ENCODE measurements at places on chromosomes 11 and 22. TPM values are rescaled to one million over a fixed set of nuclear protein-coding genes. Genes with fewer than 3 reads are reported as not detected.

- no peaks in the 10 kb centered on the region for H3K36me3 ChIP-seq
- H3K27ac ChIP-seq: no peak overlapping the region
- H3K4me3 ChIP-seq: no peak overlapping the region
- peak; percentile 72 for DNase-seq
- H3K27me3 ChIP-seq: peaks cover 11% of the 10 kb centered on the region
- H3K4me1 ChIP-seq: no peaks in the 10 kb centered on the region
Measured at GRCh38 chr11:75214411-75214821, 26.2 kb upstream of the TPBGL start.

Gene PIH1D2
- 2.2 TPM for total RNA-seq

Gene CREB3L1
- total RNA-seq: 10.0 TPM

DNA sequence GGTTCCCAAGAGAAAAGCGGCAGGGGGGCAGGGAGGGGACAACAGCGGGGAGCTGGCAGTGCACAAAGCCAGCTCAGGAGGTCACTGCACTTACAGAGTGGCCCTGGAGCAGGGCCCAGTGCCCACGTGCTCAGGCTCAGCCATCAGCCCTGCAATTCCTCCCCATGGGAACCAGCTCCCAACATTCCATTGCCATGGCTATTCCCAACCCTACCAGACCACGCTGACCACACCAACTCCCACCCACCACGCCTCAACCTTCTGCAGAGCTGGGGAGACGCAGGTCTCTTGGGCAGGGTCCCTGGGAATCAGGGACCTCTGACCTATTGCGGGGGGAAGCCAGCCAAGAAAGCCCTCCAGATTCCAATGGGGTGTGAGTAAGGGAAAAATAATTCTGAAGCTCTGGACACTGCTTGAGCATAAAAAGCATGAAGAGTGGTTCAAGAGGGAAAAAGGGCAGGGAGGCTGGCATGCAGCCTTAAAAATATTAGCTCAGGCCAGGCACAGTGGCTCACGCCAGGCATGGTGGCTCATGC, 38.3 kb upstream of the TFIP11 start:
- no peak overlapping the region for H3K4me3 ChIP-seq
- H3K36me3 ChIP-seq: no peaks in the 10 kb centered on the region
- DNase-seq: peak; percentile 98
- peak overlapping the region; percentile 23 for H3K27ac ChIP-seq
- H3K27me3 ChIP-seq: no peaks in the 10 kb centered on the region

DNA sequence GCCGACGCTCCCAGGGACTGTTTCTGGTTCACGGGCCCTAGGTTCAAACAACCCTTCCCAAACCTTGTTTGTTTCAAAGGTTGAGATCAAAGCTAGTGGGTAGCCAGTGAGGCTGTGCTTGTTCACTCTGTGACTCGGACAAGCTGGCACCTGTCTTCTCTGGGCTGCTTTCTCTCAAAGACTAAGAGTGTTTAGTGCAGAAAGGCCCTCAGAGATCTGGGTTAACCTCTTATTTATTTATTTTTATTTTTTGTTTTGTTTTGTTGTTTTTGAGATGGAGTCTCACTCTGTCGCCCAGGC, 13.0 kb upstream of the MALAT1 start:
- peak overlapping the region; percentile 75 for H3K27ac ChIP-seq
- H3K4me3 ChIP-seq: no peak overlapping the region
- H3K27me3 ChIP-seq: no peaks in the 10 kb centered on the region
- H3K36me3 ChIP-seq: no peaks in the 10 kb centered on the region
- DNase-seq: no peak

Gene MS4A4E
- not detected for total RNA-seq

- H3K4me3 ChIP-seq: no peak overlapping the region
- DNase-seq: no peak
- no peaks in the 10 kb centered on the region for H3K36me3 ChIP-seq
- no peak overlapping the region for H3K27ac ChIP-seq
Measured at GRCh38 chr11:10209326-10209725, 84.7 kb downstream of the SBF2 start.

- no peak for DNase-seq
- no peak overlapping the region for H3K4me3 ChIP-seq
- peaks cover 16% of the 10 kb centered on the region for H3K36me3 ChIP-seq
- no peak overlapping the region for H3K27ac ChIP-seq
- no peaks in the 10 kb centered on the region for H3K27me3 ChIP-seq
- peaks cover 3% of the 10 kb centered on the region for H3K4me1 ChIP-seq
Measured at GRCh38 chr11:221998-222789, 13.9 kb downstream of the SIRT3 start.

DNA sequence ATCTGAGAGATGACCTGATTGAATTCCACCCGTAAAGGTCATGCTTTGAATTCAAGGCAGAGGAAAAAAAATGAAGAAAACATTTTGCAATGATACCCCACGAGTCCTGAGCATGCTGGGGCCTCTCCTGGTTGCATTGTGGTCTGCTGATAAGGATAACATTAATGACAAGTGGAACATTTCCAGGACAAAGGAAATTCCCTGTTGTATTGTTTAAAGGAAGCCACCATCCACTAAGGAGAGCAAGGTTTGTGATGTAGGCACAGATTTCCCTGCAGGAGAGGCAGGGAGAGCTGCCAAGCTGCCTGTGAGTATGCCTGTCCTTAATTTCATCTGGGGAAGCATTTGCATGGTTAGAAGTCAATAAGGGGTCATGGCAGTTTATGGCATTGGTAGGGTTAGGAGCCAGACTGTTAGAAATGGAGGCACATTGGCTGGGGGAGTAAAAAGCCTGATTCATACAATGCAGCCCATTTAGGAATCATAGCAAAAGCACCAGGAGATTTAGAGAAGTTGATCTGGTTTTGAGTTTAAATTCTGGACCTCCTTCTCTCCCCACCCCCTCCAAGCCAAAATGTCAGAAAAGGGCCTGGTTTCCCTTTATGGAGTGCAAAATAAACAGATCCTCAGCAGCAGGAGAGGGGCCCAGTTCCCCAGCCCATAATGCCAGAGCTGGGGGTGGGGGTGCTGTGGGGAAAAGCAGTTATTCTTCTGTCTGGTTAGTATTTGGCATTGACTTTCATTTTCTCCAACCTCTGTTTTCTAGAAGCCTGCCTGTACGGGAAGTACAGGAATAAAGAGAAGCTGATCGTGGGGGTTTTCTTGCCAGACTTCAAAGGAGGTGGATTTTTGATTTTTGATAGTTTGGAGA, 22.1 kb downstream of the FLI1 start:
- peak; percentile 40 for DNase-seq
- peak overlapping the region; percentile 82 for H3K27ac ChIP-seq
- no peaks in the 10 kb centered on the region for H3K27me3 ChIP-seq
- no peaks in the 10 kb centered on the region for H3K36me3 ChIP-seq

Gene EFCAB6
- 1.1 TPM for total RNA-seq

- H3K27ac ChIP-seq: no peak overlapping the region
- H3K4me3 ChIP-seq: no peak overlapping the region
- H3K27me3 ChIP-seq: no peaks in the 10 kb centered on the region
- no peaks in the 10 kb centered on the region for H3K4me1 ChIP-seq
- no peaks in the 10 kb centered on the region for H3K36me3 ChIP-seq
Measured at GRCh38 chr11:43250309-43250708, 61.5 kb upstream of the API5 start.

GRCh38 chr11:35298369-35298768, 121.0 kb downstream of the SLC1A2 start:
- DNase-seq: peak; percentile 50
- no peaks in the 10 kb centered on the region for H3K4me1 ChIP-seq
- H3K4me3 ChIP-seq: no peak overlapping the region
- H3K27ac ChIP-seq: no peak overlapping the region
- no peaks in the 10 kb centered on the region for H3K27me3 ChIP-seq

DNA sequence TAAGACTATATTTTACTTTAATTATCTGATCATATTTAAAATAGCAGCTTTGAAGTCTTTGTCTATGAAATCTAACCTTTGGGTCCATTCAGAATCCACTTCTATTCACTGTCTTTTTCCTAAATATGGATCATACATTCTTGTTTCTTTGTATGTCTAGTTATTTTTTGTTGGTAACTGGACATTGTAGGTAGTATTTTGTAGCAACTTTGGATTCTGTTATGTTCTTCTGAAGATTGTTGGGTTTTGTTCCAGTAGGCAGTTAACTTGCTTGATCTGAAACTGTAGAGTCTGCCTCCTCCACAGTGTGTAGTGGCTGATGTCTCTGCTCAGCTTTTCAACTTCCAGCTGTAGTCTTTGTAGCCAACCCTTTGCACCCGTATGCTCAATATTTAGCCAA, 37.5 kb upstream of the GAL start:
- no peak overlapping the region for H3K4me3 ChIP-seq
- no peak overlapping the region for H3K27ac ChIP-seq
- H3K36me3 ChIP-seq: no peaks in the 10 kb centered on the region
- DNase-seq: no peak

Gene PKDREJ
- total RNA-seq: not detected

DNA sequence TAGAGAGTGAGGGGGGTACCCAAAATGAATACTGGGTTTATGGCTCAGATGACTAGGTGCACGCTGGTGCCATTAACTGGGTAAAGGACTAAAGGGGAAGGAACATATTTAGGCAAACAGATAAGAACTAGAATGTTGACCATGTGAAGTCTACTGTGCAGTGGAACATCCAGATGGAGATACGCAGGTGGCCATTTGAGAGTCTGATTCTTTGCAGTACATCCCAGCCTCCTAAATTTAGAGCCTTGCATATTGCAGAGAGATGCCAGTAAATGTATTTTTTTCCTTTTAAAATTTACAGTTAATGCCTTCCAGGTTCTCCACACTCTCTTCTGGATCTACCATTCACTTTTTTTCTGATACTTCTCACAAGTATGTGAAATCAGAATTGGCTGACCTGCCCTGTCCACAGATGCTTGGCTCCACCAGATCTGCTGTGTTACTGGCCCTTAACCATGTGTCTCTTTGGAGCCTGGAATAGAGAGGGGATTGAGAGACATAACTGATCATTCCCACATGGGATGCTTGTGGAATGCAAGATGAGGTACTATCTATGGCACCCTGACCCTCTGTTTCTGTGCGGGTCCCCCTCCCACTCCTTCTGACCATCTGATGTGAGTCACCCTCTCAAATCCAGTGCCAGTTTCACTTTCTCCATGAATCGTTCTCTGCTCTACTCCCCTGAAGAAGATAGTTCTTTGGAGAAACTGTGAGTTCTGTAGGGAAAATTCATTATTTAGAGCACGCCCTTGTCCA, 77.0 kb upstream of the NCAM1 start:
- no peaks in the 10 kb centered on the region for H3K4me1 ChIP-seq
- no peaks in the 10 kb centered on the region for H3K27me3 ChIP-seq
- no peaks in the 10 kb centered on the region for H3K36me3 ChIP-seq
- DNase-seq: no peak
- no peak overlapping the region for H3K27ac ChIP-seq

- no peak for DNase-seq
- H3K4me3 ChIP-seq: no peak overlapping the region
- no peaks in the 10 kb centered on the region for H3K27me3 ChIP-seq
Measured at GRCh38 chr11:12822392-12823022, 148.3 kb downstream of the TEAD1 start.

Gene TMEM123
- total RNA-seq: 138 TPM

- no peak overlapping the region for H3K4me3 ChIP-seq
- H3K4me1 ChIP-seq: no peaks in the 10 kb centered on the region
- H3K27ac ChIP-seq: no peak overlapping the region
- H3K36me3 ChIP-seq: peaks cover 8% of the 10 kb centered on the region
Measured at GRCh38 chr11:93668171-93668570, 6.7 kb downstream of the CEP295 start.

DNA sequence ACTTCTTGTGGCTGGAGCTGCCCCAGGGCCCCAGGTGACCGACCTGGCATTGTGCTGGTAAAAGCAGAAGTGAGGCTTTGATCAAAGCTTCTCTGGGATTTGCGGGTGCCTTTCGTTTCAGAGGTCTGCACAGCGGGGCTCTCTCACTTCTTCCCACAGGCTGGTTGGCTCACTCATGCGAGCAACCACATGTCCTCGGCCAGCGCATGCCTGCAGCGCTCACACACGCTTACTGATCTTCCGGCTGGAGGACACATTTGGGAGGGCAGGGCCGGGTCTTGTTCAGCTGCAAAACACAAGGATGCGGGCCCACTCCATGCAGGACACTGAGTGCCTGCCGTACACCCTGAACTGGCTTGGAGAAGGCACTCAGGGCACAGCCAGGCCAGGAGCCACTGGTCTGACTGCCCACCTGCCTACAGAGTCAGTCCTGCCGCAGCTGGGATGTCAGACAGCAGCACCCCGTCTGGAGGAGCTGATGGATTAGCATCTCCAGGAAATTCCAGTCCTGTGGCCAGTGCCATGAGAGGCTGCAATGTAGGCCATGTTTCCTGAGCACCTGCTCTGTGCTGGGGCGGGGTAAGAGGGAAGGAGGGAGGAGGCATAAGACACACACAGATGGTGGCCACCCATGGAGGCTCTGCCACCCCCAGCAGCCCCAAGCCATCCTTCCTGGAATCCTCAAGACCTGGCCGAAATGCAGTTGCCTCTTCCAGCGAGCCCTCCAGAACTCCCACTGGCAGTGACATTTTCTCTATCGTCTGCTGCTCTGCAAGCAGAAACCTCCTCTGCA, 1383.2 kb downstream of the BRD1 start:
- H3K4me3 ChIP-seq: no peak overlapping the region
- H3K27ac ChIP-seq: no peak overlapping the region
- H3K27me3 ChIP-seq: no peaks in the 10 kb centered on the region
- no peaks in the 10 kb centered on the region for H3K36me3 ChIP-seq

DNA sequence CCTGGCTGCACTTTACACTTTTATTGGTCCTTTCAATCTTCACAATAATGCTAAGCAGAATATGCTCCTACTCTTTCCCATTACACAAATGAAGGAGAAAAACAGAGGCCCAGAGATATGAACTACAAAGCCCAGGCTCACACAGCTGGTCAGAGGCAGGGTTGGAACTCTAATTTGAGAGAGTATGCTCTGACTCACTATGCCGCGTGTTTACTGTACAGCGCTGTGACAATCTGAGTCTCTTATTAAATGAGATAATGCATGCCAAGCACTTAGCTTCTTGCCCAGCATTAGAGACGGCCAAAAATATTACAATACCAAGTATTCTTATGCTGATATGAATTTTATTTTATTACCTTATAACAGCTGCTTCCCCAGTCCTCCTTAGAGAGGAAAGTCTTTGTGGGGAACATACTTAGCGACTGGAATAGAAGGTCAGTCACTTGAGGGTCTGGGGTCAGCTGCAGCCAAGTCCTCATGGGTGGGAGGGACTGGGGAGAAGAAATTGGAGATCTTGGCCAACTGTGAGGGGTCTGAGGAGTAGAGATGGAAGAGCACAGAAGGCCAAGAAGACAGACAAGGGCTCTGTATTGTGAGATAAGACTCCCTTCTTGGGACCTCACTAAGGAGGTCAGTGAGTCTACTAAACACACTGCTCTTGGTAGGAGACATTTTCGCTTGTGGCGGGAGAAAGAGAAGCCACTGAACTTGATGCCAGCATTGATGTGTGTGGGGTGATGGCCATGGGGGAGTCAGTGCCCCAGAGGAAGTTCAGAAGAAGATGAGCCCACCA, 150.8 kb upstream of the TIMP3 start:
- peak; percentile 69 for DNase-seq
- peaks cover 18% of the 10 kb centered on the region for H3K4me1 ChIP-seq
- H3K27me3 ChIP-seq: no peaks in the 10 kb centered on the region
- no peak overlapping the region for H3K4me3 ChIP-seq

All from IMR-90 (cell line).